ENCODE measurements at places on chromosomes 16 and 17.
A peak's percentile ranks its signal among the peaks of the same experiment; 100 is the strongest.

GRCh38 chr16:58128181-58128631 is 975 bp downstream of the CFAP20 start:
- no peak for DNase-seq

GRCh38 chr17:72624652-72625051 is 467.8 kb downstream of the SLC39A11 start:
- DNase-seq: no peak

- DNase-seq: no peak
Observed at GRCh38 chr16:2470234-2470601, 879 bp upstream of the NTN3 start.

- peak; percentile 46 for DNase-seq
Observed at GRCh38 chr16:66204756-66205155, 161.7 kb upstream of the CDH5 start.

DNA sequence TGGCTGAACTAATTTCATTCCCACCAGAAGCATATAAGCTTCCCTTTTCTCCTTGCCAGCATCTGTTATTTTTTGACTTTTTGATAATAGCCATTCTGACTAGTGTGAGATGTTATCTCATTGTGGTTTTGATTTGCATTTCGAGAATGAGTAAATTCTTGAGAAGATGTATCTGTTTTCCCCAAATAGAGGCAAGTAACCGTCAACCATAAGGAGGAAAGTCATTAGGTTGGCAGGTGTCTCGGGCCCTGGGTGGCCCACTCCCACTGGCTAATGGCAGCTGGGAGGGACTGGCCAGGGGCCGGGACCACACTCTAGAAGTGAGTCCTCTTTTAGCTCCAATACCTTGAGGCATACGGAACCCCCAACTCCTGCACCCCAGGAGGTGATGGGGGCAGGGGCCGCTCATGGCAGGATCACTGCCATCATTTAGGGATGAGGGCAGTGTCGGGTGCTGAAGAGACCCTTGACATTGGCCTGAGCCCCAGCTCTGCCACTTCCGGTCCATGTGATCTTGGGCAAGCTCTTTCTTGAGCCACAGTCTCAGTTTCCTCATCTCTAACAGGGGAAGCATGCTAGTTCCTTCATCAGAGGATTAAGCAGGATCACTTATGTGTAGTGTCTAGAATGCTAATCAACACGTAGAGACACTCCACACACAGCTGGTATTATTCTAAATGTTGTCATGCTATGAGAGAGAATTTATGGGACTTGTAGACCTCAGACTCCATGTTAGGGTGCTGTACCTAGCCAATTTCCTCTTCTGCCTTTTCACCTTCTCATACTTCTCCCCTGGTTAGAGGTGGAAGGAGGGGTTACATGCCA is 44.3 kb downstream of the RGS9 start:
- DNase-seq: no peak

- DNase-seq: no peak
Observed at GRCh38 chr17:4038076-4038475, 73.8 kb upstream of the ATP2A3 start.

DNA sequence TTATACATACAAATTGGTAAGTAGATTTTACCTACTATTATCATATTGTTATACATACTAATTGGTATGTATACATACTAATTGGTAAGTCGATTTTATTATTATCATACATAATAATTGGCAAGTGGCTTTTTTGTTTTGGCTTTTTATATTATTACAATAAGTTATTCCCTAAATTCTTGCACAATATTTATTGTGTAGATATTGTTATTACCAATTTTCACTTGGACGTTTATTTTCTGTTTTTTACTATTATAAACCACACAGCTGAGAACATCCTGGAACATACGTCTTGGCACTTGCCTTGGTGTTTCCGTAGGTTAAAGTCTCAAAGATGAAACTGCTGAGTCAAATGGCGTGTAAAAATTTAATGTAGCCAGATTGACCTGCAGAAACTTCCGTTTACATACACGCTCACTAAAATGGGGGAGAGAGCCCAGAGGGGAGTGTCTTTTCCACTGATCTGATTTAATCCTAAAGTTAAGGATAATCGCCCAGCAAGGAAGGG is 18.9 kb downstream of the GNGT2 start:
- no peak for DNase-seq

- DNase-seq: no peak
Observed at GRCh38 chr16:16924613-16925012, 545.7 kb downstream of the NPIPA7 start.

- DNase-seq: peak; percentile 91
Observed at GRCh38 chr16:57194512-57194911, 8.4 kb downstream of the RSPRY1 start.

DNA sequence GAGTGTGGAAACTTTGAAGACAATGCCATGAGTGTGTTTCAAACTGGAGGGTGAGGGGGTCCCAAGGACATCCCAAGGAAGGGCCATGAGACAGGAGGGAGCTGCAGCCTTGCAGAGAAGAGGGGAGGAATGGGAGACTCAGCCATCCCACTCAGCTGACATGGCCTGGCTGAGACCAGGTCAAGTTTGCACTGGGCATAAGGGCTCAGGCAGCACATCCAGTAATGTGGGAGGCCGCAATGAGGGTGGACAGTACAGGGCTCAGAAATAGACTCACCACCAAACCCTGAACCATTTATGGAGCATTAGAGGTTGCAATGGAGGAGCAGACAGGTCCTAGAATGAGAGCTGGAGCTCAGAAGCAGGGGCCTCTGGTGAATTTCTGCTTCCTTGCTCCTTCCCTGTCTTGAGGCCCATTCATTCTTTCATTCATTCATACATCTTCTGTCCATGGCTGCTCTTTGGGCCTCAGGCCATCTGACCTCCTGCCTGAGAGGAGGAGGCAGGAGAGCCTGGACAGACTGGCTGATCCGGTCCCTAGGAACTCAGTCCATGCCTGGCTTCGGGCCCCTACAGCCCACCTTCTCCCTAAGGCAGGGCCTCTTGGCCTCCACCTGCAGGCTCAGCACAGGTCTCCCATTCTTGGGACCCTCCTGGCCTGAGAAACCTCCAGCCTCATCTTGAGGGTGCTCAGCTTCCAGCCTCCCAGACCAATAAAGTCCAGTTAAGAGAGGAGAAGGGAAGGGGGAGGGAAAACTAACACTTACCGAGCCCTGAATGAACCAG is 70.5 kb upstream of the CDH5 start:
- DNase-seq: no peak

Measured in foreskin fibroblast (primary cell).